ENCODE measurements at places on chromosomes 11 and 22.

DNA sequence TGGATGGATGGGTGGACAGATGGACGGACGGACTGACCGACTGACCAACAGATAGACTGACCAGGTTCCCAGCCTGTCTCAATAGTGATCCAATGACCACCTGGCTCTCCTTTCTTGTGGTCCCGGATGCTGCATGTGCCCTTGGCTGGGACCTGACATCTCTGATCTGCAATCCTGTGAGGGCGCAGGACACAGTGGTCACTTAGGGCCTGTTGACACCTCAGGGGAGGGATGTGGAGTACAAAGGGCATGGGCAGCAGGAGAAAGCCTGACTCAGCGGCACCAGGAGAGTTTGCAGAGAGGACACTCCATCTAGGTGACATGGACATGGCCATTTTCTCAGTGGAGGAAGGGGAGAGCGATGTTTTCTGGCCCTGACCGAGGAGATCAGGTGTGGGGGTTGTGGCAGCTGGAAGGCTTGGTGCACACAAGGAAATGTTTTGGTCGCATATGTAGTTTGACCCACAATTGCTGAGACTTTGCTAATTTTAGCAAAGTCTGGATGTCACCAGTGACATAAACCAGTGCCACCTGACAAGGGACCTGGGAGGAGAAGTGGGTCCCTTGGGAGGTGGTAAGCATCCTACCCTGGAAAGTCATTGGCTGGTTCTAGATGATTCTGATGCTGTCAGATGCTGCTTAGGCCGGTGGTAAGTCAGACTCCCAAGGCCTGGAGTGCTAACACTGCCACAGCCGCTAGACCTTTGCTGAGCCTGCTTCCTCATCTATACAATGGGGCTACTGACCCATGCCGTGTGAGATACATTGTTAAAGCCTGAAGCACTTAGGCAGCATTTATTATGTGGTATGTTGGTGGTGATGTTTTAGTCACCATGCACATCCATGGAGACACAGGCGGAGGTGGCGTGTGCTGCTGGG lies 50.7 kb downstream of the CD82 start:
- no peak for DNase-seq

DNA sequence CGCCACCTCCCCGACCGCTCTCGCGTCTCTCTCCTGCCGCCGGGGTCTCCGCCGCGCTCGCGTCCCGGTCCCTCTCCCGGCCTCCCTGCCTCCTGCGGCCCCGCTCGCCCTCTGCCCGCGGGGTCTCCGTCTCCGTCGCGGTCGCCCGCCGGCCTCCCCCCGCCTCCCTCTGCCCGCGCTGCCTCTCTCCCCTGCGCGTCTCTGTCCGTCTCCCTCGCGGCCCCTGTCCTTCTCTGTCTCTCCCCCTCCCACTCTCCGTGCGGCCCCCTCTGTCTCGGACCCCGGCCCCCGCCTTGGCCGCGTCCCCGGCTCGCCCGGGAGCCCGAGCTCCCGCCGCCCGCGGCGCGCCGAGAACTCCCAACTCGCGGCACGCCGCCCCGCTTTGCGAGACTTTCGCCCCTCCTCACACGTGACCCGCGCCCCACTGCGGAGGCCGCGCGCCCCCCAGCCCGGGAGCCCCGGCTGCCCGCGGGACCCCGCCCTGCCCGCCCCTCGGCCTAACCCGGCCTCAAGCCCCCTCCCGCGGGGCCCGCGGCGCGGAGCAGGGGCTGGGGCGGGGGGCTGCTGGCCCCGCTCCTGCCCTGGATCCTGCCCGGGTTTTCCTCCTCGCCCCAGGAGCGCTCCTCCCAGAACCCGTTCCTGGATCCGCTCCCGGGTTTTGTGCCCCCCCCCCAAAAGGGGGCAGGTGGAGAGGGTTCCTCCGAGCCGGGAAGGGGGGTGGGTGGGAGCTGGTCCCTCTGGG lies 702 bp upstream of the KCNJ4 start:
- peak; percentile 59 for DNase-seq

DNA sequence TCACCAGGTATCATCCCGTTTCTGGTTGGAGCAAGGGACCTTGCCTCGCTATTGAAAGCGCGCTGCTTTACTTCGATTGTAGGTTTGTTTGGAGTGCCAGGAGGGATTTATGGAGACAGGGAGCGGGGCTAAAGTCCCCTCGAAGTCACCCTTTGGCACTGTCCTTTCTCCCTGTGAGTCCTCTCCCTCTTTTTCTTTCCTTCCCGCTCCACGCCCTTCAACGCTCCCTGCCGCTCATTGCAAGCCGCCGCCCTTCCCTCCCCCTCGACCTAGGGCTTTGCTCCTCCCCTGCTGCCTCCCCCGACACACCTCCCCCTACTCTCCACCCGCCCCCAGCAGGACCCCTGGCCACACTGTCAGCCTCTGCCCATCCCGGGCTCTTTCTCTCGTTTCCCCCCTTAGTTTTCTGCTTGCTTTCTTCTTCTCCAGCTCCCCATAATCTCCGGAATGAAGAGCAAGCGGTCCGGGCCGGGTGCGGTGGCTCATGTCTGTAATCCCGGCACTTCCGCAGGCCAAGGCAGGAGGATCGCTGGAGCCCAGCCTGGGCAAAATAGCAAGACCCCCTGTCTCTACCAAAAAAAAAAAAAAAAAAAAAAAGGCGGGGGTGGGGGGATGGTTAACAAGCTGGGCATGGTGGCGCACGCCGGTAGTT lies 41.0 kb downstream of the AHNAK start:
- DNase-seq, result no peak

- DNase-seq, result no peak
Observed at GRCh38 chr11:45563171-45563570, 102.3 kb downstream of the CHST1 start.

DNA sequence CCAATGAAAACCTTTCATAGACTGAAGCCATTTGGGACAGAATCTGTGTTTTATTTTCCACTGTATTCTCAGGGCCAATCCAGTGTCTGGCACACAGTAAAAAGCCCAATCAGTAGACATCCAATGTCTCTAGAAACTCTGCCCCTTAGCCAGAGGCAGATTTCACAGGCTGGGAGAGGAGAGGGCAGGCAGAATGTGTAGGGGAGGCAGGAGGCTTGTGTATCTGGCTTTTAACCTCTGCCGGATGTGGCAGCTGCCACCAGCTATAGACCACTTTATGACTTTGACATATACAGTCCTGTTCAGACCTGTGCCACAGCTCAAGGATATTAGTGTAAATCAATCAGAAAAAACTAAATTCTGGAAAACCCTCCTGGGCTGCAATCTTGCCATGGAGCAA lies 4.4 kb downstream of the EXPH5 start:
- no peak for DNase-seq

DNA sequence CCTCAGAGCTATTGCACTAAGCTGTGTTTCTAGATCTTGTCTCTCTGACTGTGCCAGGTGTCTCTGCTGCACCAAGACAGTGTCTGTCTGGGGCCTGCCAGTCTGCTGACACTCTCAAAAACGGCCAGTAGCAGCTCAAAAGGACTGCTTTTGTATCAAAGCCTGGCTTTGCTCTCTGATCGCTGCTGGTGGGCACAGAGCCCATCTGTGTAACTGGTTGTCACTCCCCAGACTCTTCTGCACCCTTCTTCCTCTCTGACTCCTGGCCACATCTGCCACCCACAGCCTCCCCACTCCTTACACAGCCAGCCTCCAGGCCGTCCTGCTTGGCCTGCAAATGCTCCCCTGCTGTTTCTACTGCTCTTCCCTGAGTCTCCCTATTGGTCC lies 26.5 kb downstream of the MED15 start:
- no peak for DNase-seq

GRCh38 chr11:113856966-113857759 lies 18.2 kb downstream of the USP28 start:
- DNase-seq, result no peak

- DNase-seq, result no peak
Observed at GRCh38 chr11:104219096-104219495, 55.1 kb upstream of the PDGFD start.

DNA sequence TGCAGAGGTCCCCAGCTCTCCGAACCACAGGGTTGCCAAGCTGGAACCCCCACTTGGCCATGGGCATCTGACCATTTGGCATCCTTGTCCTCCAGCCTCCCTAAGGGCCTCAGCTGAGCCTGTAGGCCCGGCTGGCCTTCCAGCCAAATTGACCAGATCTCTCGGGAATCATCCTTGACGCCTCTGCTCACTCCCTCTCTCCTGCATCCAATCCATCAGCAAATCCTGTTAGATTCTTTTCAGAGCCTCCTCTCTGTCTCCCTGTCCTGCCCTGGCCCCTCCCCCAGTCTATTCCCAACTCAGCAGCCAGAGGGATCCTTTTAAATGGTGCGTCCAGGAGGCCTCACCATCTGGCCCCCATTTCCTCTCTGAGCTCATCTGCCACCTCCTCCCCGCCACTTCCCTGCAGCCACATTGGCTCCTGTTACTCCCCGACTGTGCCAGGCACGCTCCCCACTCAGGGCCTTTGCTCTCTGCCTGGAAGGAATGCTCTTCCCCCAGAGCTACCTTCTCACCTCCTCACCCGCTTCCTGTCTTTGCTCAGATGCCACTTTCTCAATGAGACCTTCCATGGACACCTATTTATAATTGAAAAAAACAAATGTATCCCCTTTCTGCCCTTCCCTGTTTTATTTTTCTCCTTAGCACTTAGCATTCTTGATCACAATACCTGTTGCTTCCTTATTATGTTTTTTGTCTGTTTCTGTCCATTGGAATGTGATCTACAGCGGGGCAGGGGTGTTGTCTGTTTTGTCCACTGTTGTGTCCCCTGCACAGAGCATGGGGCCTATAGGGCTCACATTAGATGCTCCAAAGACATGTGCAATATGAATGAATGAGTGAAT lies 78.1 kb downstream of the NFAM1 start:
- DNase-seq, result no peak

DNA sequence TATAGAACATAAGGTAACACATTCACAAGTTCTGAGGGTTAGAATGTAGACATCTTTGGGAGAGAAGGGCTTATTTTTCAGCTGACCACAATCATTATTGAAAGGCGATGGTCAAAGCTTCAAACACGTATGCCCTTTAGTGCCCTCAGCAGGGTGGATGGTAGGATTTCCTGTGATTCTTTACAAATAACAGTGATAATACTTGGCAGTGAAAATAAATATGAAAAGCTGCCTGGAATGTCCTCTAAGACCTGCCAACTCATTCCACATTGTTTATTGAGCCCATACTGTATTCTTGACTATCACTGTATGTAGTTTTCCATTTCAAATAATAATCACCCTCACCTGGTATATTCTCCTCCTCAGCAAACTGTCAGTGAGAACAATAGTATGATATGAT lies 13.7 kb upstream of the MPEG1 start:
- no peak for DNase-seq

GRCh38 chr11:134516529-134516928 lies 104.5 kb upstream of the B3GAT1 start:
- DNase-seq, result no peak

GRCh38 chr11:117823946-117824420 lies 561 bp downstream of the FXYD2 start:
- no peak for DNase-seq

- peak; percentile 62 for DNase-seq
Observed at GRCh38 chr22:50481440-50482106, at the start of gene ADM2. Gene ADM2 (plus strand): TSS chr22:50481543. CDS start chr22:50481848, 305 bp downstream.

DNA sequence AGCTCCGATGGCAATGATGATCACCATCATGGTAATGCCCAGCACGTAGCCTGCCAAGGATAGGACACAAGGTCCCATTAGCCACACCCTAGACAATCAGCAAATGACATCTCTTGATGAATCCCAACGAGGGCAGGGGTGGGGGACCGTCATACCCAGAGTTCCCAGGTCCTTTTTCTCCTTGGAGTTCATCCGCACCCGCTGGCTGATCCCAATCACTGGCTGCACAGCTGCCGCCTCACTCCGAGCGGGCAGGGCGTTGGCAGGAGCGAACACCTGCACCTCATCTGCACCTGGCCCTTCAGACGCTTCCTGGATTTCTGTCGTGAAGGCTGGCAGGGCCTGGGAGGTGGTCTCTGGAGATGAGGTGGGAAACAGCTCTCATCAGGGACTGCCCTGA lies 2.9 kb downstream of the PIK3IP1 start:
- no peak for DNase-seq

DNA sequence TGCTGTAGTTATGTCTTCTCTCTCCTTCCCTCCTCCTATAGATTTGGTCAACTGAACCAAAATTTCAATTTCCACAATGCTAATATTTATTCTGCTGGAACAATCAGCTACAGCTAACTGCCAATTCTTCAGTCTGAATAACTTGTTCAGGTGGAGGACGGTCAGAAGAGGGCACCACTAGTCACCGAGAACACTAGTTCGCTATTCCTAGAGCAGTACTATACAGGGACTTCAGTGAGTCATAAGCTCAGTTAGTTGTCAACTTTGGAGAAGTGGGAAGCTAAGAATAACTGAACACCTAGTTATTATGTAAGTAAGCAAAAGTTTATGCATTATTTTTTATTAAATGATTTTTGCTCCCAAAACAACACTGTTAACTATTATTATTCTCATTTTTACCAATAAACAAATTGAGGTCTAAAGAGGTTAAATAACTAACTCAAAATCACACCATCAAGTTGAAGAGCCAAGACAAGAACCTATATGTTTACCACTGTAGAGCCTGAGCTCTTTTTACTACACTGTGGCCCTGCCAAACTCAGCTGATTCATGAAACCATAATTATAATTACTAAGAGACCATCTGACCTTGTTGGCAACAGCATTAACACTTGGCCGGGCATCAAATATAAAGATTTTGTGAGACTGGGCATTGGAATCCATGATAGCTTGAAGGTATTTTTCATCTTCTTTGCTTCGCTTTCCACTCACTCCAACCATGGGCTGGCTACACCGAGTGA lies 59.0 kb downstream of the CEP57 start:
- peak; percentile 35 for DNase-seq

DNA sequence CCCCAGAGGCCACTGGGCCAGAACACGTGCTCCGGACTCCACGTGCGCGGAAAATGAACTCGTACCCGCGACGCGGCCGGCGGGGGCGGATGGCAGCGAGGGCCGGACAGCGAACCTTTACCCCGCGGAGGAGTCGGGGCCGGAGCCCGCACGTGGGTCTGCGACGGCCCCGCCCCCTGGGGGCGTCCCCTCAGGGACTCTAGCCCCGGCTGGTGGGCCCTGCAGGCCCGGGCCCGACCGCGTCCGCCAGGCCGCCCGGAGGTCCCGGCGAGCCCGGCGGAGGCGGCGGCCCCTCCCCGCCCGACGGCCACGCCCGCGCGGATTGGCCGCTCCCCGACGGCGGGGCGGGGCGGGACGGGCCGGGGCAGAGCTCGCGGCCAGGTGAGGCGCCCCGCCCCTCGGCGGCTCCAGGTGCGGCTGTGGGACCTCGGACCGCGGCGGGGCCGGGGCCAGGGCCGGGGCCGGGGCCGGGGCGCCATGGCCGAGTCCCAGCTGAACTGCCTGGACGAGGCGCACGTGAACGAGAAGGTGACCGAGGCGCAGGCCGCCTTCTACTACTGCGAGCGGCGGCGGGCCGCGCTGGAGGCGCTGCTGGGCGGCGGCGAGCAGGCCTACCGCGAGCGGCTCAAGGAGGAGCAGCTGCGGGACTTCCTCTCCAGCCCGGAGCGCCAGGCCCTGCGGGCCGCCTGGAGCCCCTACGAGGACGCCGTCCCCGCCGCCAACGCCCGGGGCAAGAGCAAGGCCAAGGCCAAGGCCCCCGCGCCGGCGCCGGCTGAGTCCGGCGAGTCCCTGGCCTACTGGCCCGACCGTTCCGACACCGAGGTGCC lies at the start of gene FAM83F:
FAM83F (plus strand) TSS at position 389 of the 827 bp plus-strand sequence; CDS start at position 478, 89 bp downstream.
- DNase-seq, result no peak

GRCh38 chr22:21682385-21683175 lies 16.8 kb downstream of the PPIL2 start:
- no peak for DNase-seq

GRCh38 chr11:119505861-119506260 lies 82.9 kb upstream of the THY1 start:
- no peak for DNase-seq
